Mesothelial cell of epicardium (in vitro differentiated cells): ENCODE measurements at places on chromosomes 1 and 21. TPM values are rescaled to one million over a fixed set of nuclear protein-coding genes. Genes with fewer than 3 reads are reported as not detected.

The HES3 gene
- total RNA-seq = not detected in 3 replicates

The NES gene
- 53.8 to 56.9 TPM (median 56.8 TPM) in 3 replicates for total RNA-seq

The RIPPLY3 gene
- 0.22 to 0.54 TPM (median 0.38 TPM) in 3 replicates for total RNA-seq

The ASCL5 gene
- not detected in 3 replicates for total RNA-seq

The DCST1 gene
- 0.58 TPM in 1 of 3 replicates, not detected in the others for total RNA-seq

The WDTC1 gene
- 40.2 to 42.2 TPM (median 41.3 TPM) in 3 replicates for total RNA-seq

The NR1I3 gene
- not detected in 3 replicates for total RNA-seq

The TDRD5 gene
- 0.07 TPM in 1 of 3 replicates, not detected in the others for total RNA-seq

The MTHFR gene
- 37.7 to 39.6 TPM (median 39.2 TPM) in 3 replicates for total RNA-seq

The RGS18 gene
- not detected in 3 replicates for total RNA-seq

GRCh38 chr1:6614019-6614928, 743 bp downstream of the PHF13 start:
- no peaks in the 10 kb centered on the region for H3K27me3 ChIP-seq
- peaks cover 30% of the 10 kb centered on the region for H3K4me1 ChIP-seq
- peak; percentile 72 for DNase-seq
- H3K36me3 ChIP-seq = no peaks in the 10 kb centered on the region
- H3K4me3 ChIP-seq = peak overlapping the region; percentile 73
- H3K27ac ChIP-seq = no peak overlapping the region

DNA sequence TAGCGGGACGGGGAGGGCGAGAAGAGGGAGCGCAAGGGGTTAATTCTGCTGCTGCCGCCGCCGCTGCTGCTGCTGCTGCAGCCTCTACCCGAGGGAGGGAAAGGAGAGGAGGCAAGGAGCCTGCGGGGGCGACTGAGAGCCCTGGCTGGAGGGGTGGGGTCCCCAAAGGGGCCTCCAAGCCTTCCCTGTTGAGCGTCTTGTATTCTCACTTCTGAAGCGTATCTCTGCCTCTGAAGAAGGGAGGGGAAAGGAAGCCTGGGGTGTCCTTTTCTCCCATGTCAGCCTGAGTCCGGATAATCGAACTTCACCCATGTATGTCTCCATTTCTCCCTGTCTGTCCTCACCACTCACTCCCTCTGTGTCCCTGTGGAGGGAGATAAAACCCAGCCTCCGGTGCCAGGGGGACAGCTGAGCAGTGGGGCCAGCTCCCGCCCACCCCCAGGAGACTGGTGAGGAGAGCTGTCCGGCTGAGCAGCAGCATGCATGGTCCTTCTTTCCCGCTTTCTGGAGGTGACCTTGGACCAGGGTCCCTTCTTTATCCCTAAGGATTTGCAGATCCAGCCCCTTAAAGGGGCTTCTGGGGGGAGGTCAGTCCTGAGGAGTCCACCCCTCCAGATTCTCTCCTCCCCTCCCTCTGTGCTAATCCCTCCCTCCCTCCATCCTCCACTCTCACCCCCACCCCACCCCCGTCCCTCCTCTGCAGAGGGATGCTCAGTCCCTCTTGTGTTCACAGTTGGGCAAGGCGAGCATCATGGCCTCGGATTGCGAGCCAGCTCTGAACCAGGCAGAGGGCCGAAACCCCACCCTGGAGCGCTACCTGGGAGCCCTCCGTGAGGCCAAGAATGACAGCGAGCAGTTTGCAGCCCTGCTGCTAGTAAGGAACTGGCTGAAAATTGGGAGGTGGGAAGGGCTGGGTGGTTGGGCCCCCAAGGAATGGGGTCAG, 1.0 kb downstream of the NCDN start:
- peak overlapping the region; percentile 95 for H3K27ac ChIP-seq
- H3K27me3 ChIP-seq = no peaks in the 10 kb centered on the region
- H3K4me3 ChIP-seq = peak overlapping the region; percentile 95
- no peak for DNase-seq

- H3K27ac ChIP-seq = peak overlapping the region; percentile 28
- no peak overlapping the region for H3K4me3 ChIP-seq
- no peak for DNase-seq
- H3K4me1 ChIP-seq = peaks cover 21% of the 10 kb centered on the region
- H3K27me3 ChIP-seq = no peaks in the 10 kb centered on the region
Measured at GRCh38 chr1:35285771-35286606, 17.5 kb downstream of the ZMYM4 start.

DNA sequence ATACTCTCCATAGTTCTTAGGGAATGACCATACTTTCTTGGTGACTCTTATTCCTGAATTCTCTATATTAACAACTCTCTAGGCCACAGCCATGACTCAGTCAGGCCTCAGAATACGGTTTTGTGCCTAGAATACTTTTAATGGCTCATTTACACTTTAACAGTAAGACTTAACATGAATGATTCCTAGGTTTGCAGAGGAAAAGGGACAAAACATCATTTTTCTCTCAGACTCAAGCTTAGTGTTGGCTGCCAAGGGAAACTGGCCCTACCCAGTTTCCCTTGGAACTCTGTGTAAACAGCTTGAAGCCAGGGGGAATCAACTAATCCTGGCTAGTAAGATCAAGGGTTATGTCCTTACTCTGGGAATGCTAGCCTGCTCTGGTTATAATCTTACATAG, 164.9 kb upstream of the PKN2 start:
- no peak overlapping the region for H3K27ac ChIP-seq
- no peaks in the 10 kb centered on the region for H3K36me3 ChIP-seq
- peaks cover 8% of the 10 kb centered on the region for H3K27me3 ChIP-seq
- H3K4me3 ChIP-seq = no peak overlapping the region

DNA sequence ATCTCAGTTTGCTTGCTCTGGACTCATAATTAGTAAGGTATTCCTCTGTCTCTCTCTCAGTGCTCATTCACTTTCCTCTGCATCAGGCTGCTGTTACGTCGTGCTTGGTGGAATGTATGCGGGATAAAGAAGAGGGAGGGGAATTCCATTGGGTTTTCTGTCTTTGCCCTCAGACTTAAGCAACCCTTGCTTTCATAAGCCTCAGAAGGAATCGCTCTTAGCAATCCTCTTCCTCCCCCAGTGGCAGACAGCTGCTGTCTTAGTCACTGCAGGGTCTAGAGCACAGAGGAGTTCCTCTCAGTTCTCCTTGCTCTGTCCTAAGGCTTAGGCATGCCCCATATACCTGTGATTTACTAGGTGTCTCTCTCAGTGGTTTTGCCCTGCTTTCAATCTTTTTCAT, 19.1 kb upstream of the NTMT2 start:
- no peaks in the 10 kb centered on the region for H3K36me3 ChIP-seq
- H3K27ac ChIP-seq = peak overlapping the region; percentile 2
- DNase-seq = no peak
- peaks cover 14% of the 10 kb centered on the region for H3K4me1 ChIP-seq
- no peaks in the 10 kb centered on the region for H3K27me3 ChIP-seq
- H3K4me3 ChIP-seq = no peak overlapping the region

GRCh38 chr1:221522529-221522940, 219.4 kb downstream of the DUSP10 start:
- H3K36me3 ChIP-seq = no peaks in the 10 kb centered on the region
- no peak for DNase-seq
- no peak overlapping the region for H3K4me3 ChIP-seq

DNA sequence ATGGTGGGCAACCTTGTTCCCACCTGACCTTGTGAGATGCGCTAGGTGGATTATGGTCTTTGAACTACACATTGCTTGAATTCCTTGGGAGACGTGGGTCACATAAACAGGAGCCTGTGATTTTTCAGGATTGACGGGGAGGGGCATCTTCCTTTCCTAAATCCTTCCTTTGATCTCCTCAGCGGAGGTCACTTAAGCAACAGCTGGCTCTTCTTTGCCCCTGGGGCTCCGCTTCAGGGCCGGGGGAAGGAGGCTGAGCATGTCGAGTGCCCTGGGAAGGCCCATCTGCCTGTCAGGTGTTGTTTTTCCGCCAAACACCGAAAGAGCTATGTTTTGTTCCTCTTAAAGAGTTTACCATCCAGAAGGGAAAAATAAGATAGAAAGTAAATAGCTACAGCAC, 40.6 kb downstream of the KIF26B start:
- H3K4me3 ChIP-seq = no peak overlapping the region
- no peaks in the 10 kb centered on the region for H3K27me3 ChIP-seq
- no peak for DNase-seq
- no peak overlapping the region for H3K27ac ChIP-seq

GRCh38 chr1:70288166-70288565, 66.4 kb downstream of the ANKRD13C start:
- no peak overlapping the region for H3K4me3 ChIP-seq
- no peaks in the 10 kb centered on the region for H3K4me1 ChIP-seq
- H3K27me3 ChIP-seq = no peaks in the 10 kb centered on the region

- no peaks in the 10 kb centered on the region for H3K27me3 ChIP-seq
- peak overlapping the region; percentile 65 for H3K27ac ChIP-seq
- H3K4me3 ChIP-seq = no peak overlapping the region
- no peaks in the 10 kb centered on the region for H3K36me3 ChIP-seq
Measured at GRCh38 chr1:31099293-31100032, 33.9 kb upstream of the PUM1 start.

DNA sequence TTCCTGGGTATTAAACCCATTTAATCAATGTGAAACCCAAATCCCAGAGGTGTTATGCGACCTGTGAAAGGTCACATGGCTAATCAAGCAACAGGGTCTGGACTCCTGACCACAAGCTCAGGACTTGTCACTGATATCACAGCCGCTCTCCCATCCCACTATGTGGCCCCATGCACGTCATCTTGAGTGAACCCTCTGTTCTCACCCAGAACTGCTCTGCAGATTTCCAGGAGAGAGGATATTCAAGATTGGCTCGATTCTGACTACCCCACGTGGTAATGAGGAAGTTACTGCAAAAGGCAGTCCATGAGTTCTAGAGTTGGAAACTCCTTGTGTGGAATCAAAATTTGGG, 173.5 kb upstream of the ETV3 start:
- no peak for DNase-seq
- no peak overlapping the region for H3K27ac ChIP-seq
- peaks cover 15% of the 10 kb centered on the region for H3K4me1 ChIP-seq
- H3K36me3 ChIP-seq = no peaks in the 10 kb centered on the region
- H3K4me3 ChIP-seq = no peak overlapping the region

- H3K27me3 ChIP-seq = peaks cover 2% of the 10 kb centered on the region
- H3K4me1 ChIP-seq = peaks cover 14% of the 10 kb centered on the region
- no peak overlapping the region for H3K4me3 ChIP-seq
- DNase-seq = no peak
- H3K36me3 ChIP-seq = peaks cover 1% of the 10 kb centered on the region
- H3K27ac ChIP-seq = no peak overlapping the region
Measured at GRCh38 chr1:202127061-202127460, 4.3 kb downstream of the GPR37L1 start.

- H3K4me1 ChIP-seq = peaks cover 14% of the 10 kb centered on the region
- no peak overlapping the region for H3K4me3 ChIP-seq
- no peak overlapping the region for H3K27ac ChIP-seq
- H3K36me3 ChIP-seq = no peaks in the 10 kb centered on the region
- H3K27me3 ChIP-seq = peaks cover 20% of the 10 kb centered on the region
Measured at GRCh38 chr1:240691501-240691900, 79.5 kb upstream of the GREM2 start.

DNA sequence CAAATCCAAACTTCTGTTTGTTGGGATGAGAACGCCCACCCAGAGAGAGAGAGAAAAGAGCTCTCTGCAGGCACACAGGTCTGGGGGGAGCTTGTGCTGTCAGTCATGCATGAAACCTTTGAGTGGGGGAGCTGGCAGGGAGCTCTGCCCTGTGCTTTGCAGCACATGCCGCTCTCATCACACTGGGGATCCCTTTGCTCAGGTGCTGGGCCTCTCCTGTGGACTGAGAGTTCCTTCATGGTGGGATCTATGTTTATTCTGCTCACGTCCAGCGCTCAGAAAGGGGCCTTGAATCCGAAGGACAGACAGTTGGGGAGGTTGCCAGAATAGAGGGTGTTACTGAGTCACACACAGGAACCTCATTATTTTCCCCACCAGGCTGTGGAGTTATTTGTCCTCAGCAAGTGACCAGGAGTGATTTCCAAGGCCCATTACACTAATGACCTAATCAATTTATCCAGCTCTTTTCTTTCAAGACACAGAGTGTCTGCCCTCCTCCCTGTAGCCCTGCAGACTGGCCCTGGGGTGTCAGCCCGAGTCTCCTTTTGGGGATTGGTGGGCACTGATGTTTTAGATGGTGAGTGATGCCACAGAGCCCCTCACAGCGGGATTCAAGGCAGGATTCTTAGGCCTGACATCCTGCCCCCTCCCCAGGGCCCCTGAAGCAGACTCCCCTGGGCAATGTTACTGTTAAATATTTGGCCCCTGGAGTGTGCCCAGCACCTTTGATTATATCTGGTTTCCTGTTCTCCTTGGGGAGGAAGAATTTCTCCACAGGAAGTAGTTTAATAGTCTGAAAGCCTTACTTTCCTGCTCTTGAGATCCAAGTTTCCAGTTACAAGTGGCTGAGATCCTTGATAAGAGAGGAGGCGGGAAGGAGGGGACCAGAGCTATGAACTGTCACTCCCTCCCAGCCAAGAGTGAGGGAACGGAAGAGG, 22.3 kb downstream of the MYBPH start:
- no peaks in the 10 kb centered on the region for H3K36me3 ChIP-seq
- peaks cover 67% of the 10 kb centered on the region for H3K4me1 ChIP-seq
- no peaks in the 10 kb centered on the region for H3K27me3 ChIP-seq
- H3K27ac ChIP-seq = peak overlapping the region; percentile 74

DNA sequence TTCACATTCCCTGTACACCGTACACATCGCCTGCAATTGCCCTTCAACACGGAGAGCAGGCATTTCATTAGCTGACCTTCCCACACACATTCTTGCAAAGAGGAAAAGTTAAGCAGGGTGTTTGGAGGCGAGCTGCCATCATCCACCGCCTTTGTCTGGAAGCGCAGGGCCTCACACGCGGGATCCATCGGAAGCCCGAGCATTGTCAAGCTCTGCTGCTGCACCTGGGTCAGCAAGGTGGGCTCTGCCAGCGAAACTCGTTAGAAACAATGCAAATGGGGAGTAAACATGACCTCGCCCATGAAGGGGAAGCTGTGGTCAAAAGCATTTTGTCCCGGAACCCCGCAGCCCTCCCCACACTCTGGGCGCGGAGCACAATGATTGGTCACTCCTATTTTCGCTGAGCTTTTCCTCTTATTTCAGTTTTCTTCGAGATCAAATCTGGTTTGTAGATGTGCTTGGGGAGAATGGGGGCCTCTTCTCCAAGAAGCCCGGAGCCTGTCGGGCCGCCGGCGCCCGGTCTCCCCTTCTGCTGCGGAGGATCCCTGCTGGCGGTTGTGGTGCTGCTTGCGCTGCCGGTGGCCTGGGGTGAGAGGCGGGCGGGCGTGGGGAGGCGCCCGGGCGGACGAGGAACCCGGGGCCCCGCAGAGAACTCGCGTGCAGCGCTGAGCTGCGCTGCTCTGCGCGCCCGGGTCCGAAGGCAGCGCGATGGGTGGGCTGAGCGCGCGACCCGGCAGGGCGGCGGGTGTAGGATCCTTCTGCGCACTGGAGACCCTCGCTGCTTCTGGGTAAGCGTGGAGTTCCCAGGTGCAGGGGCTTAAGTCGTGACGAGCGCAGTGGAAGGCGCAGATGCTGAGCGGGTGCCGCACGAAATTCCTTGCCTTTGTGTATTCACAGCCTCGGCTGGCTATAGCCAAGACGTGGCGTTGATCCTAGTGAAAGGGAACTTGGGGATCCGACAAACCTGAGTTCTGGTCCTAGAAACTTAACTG, at the start of gene CR1:
TSS of gene CR1 (plus strand) at position 357 of the 992 bp plus-strand sequence. CDS start at position 468, 111 bp downstream.
- DNase-seq = peak; percentile 50
- peaks cover 8% of the 10 kb centered on the region for H3K4me1 ChIP-seq
- H3K27ac ChIP-seq = no peak within 1 kb of the TSS
- no peaks in the 10 kb centered on the region for H3K36me3 ChIP-seq

GRCh38 chr1:119220991-119221390, 80.5 kb upstream of the WARS2 start:
- no peak for DNase-seq
- no peak overlapping the region for H3K4me3 ChIP-seq
- H3K36me3 ChIP-seq = no peaks in the 10 kb centered on the region
- H3K27ac ChIP-seq = no peak overlapping the region
